Nephron progenitor cell (in vitro differentiated cells): ENCODE measurements at places on chromosomes 3 and 15.

- no peak for DNase-seq
Measured at GRCh38 chr3:134857356-134857755, 62.3 kb downstream of the EPHB1 start.

DNA sequence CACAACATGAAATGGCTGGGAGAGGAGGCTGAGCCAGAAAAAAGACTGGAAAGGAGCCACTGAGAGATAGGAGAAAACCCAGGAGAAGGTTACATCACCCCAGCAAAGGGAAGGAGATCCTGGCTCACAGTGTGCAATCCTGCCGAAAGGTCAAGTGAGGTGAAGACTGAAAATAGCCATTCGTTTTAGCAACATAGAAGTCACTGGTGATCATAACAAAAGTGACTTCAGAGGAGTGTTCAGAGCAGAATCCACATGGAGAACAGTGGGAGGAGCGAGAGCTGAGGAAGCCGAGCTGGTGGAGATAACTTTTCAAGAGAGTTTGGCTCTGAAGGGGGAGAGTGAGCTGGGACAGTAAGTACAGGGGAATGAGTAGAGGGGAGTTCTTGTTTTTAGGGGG lies 5.4 kb upstream of the HEG1 start:
- no peak for DNase-seq

- DNase-seq, result no peak
Measured at GRCh38 chr3:38171622-38172021, 6.3 kb downstream of the OXSR1 start.

DNA sequence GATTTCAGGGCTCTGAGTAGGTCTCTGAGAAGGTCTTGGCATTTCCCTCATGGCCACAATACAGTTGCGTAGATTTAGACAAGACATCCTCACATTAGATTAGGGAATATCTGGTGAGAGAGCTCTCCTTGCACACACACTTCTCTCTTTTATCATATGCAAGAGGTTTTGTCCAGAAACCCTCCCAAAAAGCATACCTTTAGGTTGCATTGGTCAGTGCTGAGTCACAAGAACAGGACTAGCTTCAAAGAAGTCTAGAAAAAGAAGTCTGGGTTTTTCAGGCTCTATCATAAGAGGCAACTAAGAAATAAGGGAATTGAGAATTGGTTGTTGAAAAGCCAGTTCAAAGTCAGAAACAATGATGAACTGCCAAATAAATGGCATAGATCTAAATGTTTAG lies 40.1 kb upstream of the MITF start:
- no peak for DNase-seq

GRCh38 chr15:58124585-58124984 lies 13.6 kb upstream of the AQP9 start:
- DNase-seq, result no peak

DNA sequence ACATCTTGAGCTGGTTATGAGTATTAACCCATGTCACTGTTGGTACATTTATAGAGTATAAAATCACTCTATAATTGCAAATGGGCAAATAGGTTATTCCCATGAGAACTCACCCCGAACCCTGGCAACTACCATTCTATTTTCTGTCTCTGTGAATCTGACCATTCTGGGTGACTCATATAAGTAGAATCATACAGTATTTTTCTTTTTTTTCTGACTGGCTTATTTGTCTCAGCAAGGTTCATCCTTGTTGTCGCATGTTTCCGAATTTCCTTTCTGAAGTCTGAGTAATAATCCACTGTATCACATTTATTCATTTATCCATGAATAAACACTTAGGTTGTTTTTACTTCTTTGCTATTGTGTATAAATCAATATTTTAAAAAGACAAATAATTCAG lies 59.9 kb upstream of the CHRM5 start:
- no peak for DNase-seq

- DNase-seq, result peak; percentile 85
Measured at GRCh38 chr3:16884084-16884747, 539 bp upstream of the PLCL2 start.

DNA sequence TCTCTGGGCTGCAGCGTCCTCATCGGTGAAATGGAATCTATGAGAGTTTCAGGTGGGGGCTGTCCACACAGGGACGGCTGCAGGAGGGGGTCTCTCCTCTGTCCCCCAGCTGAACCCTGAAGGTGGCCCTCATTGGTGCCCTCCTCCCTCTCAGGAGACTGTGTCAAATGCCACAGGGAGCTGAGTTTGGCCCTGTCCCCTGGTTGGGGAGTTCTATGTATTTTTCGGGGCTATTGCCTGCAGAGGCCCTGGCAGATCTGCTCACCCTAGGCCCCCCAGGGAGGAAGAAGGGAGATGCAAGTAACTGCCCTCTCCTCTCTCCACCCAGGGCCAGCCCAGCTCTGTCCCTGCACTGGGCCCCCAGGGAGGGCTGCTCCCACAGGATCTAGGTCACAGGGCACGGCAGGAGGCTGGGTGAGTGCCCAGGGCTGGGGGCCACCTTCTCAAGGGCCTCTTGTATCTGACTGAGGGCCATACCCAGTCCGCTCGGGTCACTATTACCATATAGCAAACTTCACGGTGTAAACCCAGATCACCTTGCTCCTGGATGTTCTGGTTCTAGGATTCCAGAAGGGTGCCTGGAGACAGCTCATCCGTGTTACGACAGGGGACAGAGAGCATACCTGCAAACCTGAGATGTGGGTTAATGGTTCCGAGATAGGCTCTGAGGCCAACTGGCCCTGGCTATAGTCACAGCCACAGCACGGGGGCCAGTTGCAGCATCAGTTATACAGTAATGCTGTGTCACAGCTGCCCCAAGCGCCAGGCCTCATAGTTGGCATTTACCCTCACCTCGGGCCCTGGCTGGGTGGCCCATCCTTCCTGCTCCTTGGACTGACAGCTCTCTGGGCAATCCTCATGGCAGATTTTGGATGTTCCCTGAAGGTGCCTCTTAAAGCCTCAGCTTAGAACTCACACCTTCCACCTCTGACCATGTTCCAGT lies 102.4 kb upstream of the PRR23E start:
- no peak for DNase-seq

GRCh38 chr15:59662260-59662659 lies 4.9 kb upstream of the GTF2A2 start:
- no peak for DNase-seq

DNA sequence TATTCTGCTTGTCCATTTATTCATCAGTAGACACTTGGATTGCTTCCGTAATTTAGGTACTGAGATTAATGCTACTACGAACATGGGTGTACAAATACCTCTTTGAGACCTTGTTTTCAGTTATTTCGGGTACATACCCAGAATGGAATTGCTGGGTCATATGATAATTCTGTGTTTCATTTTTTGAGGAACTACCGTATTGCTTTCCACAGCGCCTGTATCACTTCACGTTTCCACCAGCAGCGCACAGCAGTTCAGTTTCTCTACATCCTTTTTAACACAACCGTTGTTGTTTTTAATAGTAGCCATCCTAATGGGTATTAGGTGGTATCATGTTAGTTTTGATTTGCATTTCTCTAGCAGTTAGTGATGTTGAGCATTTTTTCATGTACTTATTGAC lies 9.5 kb downstream of the PAK2 start:
- no peak for DNase-seq

DNA sequence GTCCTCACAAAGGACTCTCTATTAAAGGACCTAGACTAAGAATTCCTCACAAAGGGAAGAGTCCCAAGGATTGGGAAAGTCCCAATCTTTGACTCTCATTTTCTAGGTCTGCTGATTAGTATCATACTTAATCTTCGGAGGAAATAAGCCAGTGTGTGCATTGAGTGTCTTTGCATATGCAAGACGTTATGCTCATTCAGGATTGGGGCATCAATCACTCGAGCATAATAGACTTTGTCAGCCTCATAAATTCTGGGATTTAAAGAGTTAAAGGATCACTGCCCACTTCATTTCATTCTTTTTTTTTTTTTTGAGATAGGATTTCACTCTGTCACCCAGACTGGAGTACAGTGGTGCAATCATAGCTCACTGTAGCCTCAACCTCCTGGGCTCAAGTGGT lies 154.3 kb downstream of the RBPMS2 start:
- DNase-seq, result no peak

DNA sequence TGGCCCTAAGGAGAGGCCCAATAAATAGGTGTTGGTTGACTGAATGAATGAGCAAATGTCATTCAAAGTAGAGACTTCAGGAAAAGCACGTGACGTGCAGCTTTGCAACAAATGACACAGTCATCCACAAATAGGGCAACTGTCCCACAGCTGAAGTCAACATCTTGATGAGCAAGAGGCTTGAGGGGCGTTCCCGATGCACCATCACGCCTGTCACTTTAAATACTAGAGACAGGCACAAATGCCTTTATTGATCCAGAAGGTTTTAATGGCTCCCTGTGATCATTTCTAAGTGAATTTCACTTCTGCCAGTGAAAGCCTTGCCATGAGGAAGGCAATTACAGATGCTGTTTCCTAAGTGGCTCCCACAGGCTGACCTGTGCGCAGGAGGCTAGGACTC lies 43.6 kb downstream of the ABTB1 start:
- no peak for DNase-seq

DNA sequence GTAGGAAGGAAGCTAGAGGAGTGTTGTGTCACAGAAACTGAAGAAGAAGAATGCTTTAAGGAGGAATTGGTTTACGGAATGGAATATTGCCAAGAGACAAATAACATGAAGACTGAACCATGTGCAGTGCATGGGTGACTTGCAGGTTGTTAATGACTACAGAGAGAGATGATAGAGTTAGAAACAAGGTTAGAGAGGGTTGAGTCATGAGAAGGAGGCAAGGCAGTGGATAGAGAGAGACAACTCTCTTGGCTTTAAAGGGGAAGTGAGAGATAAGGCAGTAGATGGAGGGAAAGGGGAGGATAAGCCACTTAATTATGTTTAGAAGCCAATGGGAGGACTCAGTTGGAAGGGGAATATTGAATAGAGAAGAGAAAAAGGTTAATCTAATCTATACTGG lies 119.3 kb upstream of the CCNL1 start:
- DNase-seq, result no peak
